RWPE2 (cell line): ENCODE measurements at places on chromosomes 7 and 10.

DNA sequence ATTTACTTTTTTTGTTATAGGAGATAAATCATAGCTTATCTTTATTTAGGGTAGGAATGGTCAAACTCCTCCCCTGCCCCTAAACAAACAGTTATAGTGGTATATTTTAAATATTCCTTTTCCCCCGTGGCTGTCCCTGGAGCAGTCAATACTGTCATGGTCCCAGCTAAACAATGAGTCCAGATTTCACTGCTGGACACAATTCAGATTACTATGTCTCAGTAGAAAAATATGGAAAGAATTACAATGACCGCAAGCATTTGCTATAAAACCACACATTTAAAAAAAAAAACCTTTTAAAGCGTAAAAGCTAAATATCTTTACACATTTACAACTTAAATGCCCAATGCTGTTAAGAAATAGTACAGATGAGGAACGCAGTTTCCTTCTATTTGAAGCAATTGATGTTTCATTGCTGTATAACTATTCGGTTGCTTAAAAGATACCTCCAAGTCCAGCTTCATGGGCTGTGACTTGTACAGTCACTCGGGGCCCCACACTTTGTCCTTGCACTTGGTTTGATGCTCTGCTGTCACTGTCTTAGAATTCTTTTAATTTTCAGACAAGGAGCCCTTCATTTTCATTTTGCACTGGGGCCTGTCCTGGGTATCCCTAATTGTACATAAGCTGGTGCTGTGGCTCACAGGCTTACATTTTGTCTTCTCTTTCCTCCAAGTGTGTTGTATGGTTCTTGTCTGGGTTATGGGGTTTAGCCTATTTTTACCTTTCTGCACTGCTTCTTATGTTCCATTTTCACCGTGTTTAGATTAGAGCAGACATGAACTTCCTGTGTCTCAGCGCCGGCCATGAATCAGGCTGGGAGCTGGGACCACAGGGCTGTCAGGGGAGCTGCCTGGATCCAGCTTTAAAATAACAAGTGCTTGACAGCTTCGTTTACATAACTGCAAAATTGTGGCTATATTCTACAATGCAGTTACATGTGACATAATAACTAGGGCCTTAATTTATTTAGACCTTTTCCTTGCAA, 530.2 kb upstream of the FZD8 start:
- no peak for DNase-seq

DNA sequence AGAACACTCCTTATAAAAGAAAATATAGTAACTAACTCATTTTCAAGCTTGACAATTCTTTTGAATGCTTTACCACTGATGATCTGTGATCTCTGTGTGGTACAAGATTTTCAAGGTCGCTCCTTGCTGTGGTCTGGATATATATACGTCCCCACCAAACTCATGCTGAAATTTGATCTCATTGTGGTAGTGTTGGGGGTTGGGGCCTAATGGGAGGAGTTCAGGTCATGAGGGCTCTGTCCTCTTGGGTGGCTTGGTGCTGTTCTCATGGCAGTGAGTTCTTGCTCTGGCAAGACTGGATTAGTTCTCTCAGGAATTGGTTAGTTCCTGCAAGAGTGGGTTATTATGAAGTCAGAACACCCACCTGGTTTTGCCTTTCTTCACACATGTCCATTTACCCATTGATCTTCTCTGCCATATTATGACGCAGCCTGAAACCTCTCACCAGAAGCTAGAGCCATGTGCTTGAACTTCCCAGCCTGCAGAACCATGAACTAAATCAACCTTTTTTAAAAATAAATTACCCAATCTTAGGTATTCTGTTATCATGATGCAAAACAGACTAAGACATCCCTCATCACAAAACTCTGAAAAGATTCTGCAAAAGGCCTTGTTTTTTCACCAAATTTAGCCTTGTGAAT, 8.3 kb upstream of the EDRF1 start:
- no peak for DNase-seq

- DNase-seq, result no peak
These were observed 22.2 kb upstream of the WNT16 start for GRCh38 chr7:121306565-121306964.

- no peak for DNase-seq
These were observed 566.1 kb upstream of the GALNT17 start for GRCh38 chr7:70565721-70566370.

GRCh38 chr10:73867126-73867807, 7.1 kb downstream of the CAMK2G start:
- DNase-seq, result no peak

DNA sequence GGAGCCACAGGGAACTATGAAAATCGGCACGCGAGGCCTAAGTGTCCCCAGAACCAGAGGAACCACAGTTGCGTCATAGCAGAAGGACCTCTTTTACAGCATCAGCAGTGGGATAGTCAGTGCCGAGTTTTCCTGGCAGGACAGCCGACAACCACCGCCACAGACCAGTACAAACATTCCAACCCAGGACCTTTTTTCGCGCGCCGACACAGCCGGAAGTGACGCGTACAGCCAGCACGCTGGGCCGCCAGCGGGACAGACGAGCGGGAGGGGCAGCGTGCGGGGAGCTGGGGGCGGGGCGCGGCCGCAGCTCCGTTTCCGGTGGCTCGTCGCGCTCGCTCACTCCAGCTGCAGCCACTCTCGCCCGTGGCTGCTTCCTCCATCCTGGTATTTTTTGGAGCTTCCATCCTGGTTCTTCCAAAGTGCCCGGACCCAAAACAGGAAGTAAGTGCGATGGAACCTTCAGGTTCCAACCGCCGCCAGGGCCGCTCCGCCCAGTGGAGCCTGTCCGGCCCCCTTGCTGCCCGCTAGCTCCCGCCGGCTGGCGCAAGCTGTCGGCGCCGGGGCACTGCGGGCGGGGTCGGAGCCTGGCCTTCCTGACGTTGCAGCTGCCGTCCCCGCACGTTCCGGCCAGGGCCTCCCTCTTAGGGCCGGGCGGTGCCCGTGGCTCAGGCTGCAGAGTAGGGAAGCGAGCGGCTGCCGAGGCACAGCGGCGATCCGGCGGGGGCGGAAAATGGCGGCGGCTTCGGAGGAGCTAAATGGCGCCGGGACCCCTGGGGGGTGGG, at the start of gene DMTF1:
Gene DMTF1, plus strand, starts transcription at position 342 of the 785 bp plus-strand sequence. CDS start 12,489 bp downstream, outside the sequence.
- peak; percentile 90 for DNase-seq

DNA sequence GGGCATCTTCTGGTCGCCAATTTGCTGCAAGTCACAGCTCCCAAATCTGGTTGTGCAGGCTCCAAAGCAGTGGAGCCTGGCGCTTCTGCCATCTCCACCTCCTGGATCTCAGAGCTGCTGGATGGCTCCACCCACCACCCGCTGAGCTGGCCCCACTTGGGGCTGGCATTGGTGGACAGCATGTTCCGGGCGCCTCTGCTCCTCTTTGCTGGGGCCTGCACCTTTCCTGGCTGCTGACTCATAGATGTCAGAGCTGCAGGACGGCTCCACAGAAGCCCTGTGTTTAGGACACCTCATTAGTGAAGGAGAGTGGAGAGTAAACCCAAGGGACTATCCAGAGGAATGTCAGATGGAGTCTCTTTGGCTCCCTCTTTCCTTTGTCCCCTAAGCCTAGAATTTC, 27.4 kb downstream of the MAPK8 start:
- peak; percentile 83 for DNase-seq

GRCh38 chr7:15470825-15471668, 90.8 kb downstream of the AGMO start:
- DNase-seq, result no peak

GRCh38 chr7:151410405-151411390, 860 bp upstream of the WDR86 start:
- DNase-seq, result peak; percentile 55

- DNase-seq, result no peak
These were observed 537.4 kb downstream of the CNTNAP2 start for GRCh38 chr7:146654048-146654447.

GRCh38 chr10:29417324-29417723, 128.5 kb downstream of the LYZL1 start:
- no peak for DNase-seq

DNA sequence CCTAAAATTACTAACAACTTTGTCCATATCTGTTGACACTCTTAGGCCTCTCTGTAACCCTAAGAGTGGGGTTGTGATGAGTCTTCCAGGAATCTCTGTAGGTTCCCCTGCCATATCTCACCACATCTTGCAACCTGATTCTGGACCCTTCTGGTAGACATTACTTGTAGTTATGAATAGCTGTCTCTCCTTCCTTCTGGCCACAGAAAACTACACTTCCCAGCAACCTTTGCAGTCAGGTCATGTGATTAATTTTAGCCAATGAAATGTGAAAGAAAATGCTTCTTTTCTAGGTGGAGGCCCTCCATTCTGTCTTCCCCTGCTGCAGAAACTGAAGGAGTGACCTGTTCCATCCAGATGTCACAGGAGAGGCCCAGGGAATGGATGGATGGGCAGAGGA, 147.6 kb upstream of the AOAH start:
- no peak for DNase-seq

- no peak for DNase-seq
These were observed 15.7 kb downstream of the GRID1 start for GRCh38 chr10:86350897-86351296.

- DNase-seq, result no peak
These were observed 43.8 kb downstream of the ADAMTS14 start for GRCh38 chr10:70715853-70716795.

GRCh38 chr7:44394112-44394447, 68.7 kb upstream of the CAMK2B start:
- no peak for DNase-seq

GRCh38 chr10:17435187-17435586, 19.2 kb downstream of the ST8SIA6 start:
- DNase-seq, result no peak

DNA sequence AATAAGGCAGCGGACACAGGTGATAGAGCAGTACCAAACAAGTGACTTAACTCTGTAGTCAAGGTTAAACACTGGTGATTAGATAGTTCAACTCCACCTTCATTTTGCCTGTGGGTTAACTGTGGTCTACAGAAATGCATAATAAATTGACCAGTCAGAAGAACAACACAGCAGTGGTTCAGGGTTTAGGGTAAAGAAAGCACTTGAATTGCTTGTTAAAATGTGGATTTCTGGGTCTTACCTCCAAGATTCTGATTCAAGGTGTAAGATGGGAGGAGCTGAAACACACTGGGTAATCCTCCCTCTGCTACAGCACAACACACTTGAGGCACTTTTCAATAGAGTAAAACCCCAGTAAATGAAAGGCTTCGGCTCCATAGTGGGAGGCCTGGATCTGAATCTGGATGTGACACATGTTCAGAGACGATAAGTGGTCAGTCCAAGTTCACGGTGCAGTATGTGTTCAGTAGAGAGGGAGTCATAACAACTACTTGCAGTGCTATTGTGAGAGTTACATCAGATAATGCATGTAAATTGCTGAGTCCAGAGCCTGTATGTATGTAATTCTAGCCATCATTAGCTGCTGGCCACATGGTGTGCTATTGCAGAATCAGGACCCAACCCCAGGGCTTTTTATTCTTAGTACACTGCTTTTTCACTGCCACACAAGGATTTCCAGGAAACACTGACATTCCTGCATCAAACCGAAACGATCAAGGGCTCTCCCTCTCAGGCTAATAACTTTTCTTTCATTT, 141.7 kb downstream of the SORCS1 start:
- DNase-seq, result no peak

DNA sequence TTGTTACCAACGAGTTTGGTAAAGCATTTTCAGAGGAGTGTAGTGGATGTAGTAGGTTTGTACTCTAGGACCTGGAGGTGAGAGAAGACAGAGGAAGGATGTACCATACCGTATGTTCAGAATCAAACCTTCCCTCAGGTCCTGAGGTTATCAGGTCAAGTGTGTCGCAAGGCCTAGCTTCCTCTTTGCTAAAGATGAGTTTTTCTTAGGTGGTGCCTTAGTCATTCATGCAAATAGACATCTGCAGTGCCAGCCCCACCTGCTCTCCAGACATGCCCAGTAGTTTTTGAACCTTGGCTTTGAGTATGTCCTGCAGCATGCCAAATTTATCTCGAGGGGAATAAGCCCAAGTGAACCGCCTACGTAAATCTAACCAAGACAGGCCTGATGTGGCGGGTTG, 71.3 kb downstream of the HDAC9 start:
- DNase-seq, result no peak

DNA sequence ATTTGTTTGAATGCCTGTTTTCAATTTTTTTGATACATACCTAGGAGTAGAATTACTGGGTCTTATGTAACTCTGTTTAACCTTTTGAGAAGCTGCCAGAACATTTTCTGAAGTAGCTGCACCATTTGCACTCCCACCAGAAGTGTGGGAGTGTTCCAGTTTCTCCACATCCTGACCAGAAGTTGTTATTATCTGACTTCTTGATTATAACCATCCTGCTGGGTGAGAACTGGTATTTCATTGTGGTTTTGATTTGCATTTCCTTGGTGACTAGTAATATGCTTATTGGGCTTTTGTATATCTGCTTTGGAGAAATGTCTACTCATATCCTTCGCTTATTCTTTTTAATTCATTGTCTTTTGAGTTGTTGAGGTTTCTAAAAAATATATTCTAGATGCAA, 117.2 kb upstream of the GLCCI1 start:
- no peak for DNase-seq

DNA sequence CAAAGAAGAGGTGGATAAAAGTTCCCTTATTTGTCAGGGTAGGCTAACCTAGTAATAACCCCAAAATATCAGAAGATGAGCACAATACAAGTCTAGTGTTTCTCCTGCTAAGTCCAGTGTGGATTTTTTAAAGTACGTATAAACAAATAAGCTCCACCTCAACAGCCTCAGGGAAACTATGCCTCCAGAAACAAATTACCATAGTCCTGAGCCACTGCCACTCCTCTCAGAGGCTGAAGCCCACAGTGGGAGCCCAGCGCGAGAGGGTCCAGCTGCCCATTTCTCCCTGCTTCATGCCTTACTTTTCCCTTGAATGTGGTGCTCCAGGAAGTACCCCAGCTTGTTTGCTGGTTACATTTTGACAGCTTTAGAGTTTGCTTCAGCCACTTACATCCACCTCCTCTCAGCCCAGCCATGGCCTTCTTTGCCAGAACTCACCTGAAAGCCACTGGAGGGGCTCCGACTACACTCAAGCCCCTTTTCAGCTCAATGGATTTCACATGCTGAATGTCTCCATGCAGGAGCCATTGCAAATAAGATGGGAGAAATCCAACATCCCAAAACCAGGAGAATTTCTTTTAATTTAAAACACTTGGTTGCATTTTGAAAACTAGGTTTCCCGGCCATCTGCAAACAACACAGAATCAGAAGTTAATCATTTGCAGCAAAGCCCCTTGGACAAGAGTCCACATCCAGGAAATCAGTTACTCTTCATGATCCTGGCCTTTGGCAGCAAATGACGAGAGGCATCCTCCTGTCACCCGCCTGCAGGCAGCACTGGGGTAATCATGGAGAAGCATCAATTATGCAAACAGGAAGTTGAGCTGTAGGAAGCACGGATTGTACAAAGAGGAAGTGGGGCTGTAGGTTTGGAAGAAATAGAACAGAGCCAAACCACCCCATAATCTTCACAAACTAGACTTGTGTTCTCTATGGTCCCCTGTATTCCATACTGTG, 138.1 kb downstream of the HERPUD2 start:
- DNase-seq, result no peak

DNA sequence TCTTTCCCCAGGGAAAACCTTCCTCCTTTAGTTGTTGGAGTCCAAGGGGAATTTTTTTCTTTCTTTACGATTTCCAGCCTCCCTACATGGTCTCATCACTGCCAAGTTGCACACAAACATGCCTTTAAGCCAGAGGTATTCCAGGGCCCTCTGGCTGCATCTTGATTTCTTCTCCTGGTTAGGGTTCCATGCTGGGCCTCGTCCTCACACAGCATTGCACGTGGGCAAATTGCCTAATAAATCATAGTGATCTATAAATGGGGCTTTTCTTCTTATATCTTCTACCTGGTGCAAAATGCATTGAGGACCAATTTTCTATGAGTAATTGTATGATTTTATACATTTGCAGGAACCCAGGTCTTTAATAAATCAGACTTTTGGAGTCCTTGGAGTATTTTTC, 284.2 kb downstream of the C7orf25 start:
- DNase-seq, result no peak

GRCh38 chr10:95646160-95646559, 10.4 kb downstream of the ALDH18A1 start:
- no peak for DNase-seq
